Bronchial epithelial cell (primary cell): ENCODE measurements at places on chromosomes 5 and 9.

- DNase-seq, result no peak
Observed at GRCh38 chr5:153777681-153778581, 260.8 kb downstream of the FAM114A2 start.

DNA sequence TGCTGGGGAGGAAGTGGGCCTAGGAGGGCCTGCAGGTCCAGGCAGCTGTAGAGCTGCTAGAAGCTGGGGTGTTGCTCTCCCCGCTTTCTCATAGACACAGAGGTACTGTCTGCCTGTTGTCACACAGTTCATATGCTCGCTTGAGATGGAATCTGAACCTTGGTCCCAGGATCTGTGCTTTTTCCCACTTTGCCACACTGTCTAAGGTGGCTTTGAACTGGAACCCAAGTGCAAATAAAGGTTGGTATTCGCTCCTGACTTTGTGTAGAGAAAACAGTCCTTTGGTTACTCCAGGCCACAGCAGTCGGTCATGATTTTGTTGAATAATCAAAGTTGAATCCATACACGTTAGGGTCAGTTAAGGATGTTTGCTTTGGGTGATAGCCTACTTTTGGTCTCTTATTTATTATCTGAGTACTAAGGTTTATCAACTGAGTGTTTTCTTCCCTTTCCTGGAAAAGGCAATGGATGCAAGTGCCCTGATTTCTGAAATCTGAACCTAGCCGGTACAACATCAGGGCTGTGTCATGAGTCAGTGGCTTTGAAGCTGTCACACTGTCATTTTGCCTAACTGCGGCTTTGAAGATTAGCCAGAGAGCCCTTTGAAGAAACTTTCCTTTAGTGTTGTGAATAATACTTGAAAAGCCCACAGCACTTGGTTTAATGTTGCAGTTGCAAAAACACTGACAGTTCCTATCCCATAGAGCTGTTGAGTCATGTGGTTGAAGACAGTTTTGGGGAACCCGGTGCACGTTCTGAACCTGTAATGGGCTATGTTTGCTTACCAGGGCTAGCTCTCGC, 41.3 kb downstream of the HABP4 start:
- no peak for DNase-seq

DNA sequence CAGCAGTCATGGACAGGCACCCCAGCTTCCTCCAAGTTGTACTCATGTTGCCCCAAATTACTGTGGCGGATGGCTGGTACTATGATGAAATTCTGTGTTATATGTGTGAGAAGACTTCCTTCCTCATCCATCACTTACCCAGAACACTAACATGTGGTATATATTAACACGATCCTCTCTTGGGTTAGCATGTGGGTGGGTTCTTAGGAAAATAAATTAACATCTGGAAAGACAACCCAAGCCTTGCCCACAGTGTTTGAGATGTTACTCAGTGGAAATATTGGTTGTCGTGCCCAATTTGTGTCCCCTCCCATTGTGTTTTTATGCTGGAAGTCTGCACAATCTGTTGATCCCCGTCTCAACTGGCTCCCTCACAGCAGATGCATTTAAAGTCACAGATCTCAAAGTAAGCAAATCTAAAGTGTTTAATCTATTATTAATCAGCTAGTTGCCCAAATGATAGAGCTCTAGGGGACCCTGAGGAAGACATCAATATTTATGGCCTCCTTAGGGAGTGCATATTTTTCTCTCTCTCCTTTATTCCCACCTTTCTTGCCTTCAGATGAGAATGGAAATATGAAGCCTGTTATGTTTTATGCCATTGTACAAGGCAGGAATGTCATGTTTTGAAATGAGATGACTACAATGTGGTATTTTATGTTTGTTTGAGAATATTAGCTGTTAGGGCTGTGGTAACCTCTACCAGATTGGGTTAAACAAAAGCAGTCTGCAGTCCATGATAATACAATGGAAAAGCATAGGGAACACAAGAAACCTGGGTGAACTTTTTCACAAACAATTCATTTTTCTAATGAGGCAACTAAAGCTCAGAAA, 93.9 kb downstream of the GRIA1 start:
- DNase-seq, result no peak

- no peak for DNase-seq
Observed at GRCh38 chr5:78888580-78889368, 96.3 kb downstream of the ARSB start.

DNA sequence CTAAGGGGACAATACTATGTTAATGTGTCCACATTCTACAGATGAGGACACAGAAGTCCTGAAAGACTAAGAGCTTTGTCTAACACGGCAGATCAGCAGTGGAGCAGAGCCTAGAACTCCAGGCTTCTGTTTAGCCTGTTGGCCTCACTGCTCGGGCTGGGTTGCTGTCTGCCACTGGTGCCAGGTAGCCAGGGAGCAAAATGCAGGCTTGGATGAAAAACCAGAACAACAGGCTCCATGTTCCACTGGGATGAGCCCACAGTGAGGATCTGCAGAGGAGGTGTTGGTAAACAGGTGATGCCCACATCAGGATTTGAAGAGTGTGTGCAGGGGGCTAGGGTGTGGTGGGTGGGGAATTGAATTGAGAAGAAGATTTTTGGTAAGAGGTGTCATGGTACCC, 114.0 kb upstream of the TBC1D2 start:
- DNase-seq, result no peak
